ENCODE measurements at places on chromosomes 11 and 22. TPM values are rescaled to one million over a fixed set of nuclear protein-coding genes. Genes with fewer than 3 reads are reported as not detected.
A peak's percentile ranks its signal among the peaks of the same experiment; 100 is the strongest.

DNA sequence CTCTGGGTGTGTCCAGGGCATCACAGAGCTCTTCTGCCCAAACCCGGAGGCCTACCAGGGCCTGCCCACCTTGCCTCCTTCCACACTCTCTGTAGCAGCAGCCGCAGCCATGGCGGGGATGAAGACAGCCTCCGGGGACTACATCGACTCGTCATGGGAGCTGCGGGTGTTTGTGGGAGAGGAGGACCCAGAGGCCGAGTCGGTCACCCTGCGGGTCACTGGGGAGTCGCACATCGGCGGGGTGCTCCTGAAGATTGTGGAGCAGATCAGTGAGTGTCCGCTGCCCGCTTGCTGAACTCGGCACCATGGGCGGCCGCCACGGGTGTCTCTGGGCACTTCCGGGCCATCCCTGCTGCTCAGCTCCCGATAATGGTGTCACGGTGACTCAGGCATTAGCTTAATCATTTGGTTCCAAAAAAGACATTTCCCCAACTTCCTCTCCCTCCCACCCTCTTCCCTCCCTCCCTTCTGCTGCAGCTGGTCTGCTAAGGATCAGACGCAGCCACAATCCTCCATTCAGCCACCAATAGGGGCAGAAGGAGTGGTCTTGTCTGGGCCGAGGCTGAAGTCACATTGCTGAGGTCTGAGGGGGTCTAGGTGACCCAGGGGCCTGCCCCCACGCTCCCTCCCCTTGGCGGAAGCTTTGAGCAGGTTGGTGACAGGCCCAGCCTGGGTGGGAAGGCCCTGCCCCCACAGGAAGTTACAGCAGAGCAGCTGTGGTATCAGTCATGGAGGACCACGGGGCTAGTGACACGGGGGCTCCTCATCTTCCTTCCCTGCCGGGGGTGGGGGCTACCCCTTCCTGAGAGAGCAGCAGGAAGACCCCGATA lies 950 bp downstream of the FERMT3 start:
- peak; percentile 80 for ATAC-seq

- ATAC-seq: no peak
Observed at GRCh38 chr22:37472418-37473006, 13.7 kb downstream of the MFNG start.

GRCh38 chr22:49417833-49418232 lies 409.8 kb downstream of the BRD1 start:
- ATAC-seq: no peak

DNA sequence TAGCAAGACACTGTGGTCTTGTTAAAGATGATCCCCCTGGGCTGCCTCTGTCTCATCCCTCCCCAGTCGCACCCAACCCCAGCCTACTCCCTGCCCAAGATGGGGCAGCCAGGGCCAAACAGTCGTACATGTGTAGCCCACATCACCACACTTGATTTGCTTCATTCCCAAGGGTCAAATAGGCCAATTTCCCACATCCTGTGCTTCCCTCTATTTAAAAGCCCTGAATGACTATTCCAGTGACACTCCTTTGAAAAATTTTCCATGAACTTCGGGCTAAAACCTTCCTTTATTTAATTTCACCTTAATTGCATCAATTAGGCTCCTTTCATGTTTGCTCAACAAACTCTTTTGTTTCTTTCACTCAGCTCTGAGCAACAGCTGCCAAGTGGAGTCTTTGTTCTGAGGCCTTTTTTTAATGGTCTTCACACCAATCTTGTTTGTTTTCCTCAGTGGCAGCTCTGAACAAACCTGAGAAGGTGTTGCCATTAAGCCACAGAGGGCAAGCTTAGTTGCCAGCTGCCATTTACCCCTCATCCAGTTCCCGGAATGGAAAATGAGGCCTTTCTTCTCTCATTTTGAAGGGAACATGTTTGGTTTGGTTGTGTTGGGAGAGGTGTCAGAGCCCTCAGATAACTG lies 126.9 kb downstream of the APIP start:
- ATAC-seq: no peak

GRCh38 chr11:9089061-9089460 lies 2.3 kb downstream of the SCUBE2 start:
- ATAC-seq: no peak

GRCh38 chr11:134152696-134153095 lies 71.1 kb downstream of the NCAPD3 start:
- no peak for ATAC-seq

- no peak for ATAC-seq
Observed at GRCh38 chr11:20155683-20156279, 4.5 kb downstream of the DBX1 start.

DNA sequence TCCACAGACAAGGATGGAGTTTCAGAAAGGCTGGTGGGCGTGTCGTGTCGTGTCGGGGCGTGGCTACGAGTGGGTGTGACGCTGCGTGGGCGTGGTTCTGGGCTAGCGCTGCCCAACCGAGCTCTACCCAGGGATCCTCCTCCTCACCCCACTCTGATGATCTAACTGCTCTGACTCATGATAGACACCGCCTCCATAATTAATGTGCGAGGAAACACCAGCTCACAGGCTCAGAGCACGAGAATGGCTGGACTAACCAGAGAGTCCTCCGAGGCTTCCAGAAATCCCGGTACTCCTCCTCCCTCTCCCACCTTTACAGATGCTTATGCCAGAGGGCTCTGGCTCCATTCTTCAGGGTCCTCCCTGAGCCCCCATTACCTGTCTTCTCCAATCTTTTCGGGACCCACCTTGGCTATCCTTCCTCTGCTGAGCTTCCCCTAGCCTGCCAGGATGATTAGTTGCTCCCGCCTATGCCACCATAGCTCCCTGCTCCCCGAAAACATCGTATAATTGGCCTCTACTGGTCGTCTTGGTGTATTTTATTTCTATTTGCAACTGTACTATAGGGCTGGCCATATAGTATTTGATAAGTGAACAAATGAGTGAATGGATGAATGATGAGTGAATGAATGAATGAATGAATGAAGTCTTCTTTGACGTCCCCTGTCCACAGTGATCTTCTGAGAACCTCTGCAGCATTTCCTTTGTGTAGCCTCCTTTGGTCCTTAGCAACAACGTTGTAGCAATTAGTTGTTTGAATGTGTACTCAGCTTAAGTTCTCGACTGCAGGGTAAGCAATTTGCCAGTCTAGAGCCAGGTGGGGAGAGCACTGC lies 21.7 kb downstream of the TMPRSS13 start:
- ATAC-seq: peak; percentile 99

DNA sequence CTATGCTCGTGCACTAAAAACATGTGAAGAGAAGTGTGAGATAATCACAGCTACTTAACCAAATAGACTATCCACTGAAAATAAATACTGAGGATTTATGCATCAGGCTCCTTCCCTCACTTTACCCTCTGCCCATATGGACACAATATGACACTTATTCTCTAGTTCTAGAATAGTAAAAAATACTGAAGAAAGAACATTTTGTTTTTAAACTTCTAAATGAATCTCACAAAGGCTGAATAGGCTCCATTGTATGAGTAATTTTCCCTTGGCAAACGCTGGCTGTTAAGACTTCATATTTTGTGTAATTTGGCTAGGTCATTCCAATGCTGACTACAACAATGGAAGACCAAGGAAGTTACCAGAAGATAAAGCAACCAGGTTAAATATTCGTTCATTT lies 9.9 kb downstream of the HPS5 start:
- ATAC-seq: no peak

CCDC88B gene
- 120 TPM for total RNA-seq

PLAAT5 gene
- not detected for total RNA-seq

CHRM1 gene
- total RNA-seq: not detected

ARHGEF17 gene
- total RNA-seq: 0.42 TPM

Measured in activated T-helper 17 cell treated with anti-CD3 and anti-CD28 coated beads, Interleukin-2, amount 50 U/mL, for 72 hours (primary cell).